ENCODE measurements at places on chromosomes 1 and 21. TPM values are rescaled to one million over a fixed set of nuclear protein-coding genes. Genes with fewer than 3 reads are reported as not detected.

Gene SMAP2
- 19.8 TPM for total RNA-seq

Gene ELAVL4
- 0.28 TPM for total RNA-seq

Gene SLC25A34
- 16.1 TPM for total RNA-seq

DNA sequence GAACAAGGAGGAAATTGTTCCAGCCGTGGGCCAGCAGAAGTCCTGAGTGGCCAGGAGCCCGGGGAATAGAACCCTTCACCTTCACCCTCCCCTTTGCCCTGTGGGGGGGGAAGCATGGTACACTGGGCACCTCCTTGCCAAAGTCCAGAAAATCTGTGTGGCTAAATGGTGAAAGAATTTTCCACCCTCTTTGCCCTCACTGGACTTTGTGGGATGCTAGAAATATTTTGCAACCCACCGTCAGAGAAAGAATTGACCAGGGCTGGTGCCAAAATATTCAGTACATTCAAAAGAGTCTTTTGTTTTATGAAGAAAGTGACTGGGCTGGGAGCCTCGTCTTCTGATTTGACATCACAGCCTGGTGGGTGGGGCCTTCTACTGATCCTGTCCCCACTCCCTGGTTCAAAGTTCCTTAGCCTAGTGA, 14.6 kb downstream of the NFASC start:
- H3K27me3 ChIP-seq = no peaks in the 10 kb centered on the region
- H3K27ac ChIP-seq = peak overlapping the region; percentile 4
- no peaks in the 10 kb centered on the region for H3K36me3 ChIP-seq

DNA sequence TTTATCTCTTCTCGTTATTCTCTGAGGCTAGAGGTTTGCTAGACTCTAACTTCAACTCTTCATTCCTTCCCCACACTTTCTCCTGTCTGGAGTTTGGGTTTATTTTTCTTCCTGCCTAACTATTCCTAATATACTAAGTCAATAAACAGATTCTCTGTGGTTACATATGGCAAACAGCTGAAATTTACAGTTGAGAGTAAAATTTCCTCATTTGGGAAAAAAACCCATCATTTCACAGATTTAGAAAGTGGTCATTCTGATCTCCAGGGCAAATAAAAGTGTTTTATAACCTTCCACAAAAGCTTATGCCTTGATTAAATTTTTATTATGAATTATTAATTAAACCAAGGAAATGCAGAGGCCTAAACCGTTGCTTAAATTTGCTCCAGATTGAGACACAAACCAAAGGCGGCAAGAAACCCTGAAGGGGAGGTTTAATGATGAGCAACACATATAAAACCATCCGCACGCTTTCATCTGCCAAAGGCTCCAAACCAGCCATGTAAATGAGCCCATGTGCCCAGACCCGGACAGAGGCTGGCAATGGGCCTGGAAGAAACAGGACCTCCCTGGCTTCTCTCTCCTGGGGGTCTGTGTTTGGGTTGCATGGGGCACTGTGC, 201.7 kb upstream of the LMO4 start:
- no peak overlapping the region for H3K27ac ChIP-seq
- no peaks in the 10 kb centered on the region for H3K27me3 ChIP-seq
- H3K36me3 ChIP-seq = no peaks in the 10 kb centered on the region
- H3K4me1 ChIP-seq = no peaks in the 10 kb centered on the region

- peak within 1 kb of the TSS; percentile 81 for H3K4me3 ChIP-seq
These were observed at the start of gene SLC2A1 for GRCh38 chr1:42958488-42959319. SLC2A1 (minus strand) TSS chr1:42958868; CDS start chr1:42958651, 217 bp downstream.

- DNase-seq = no peak
- H3K27ac ChIP-seq = no peak overlapping the region
- no peaks in the 10 kb centered on the region for H3K4me1 ChIP-seq
- no peaks in the 10 kb centered on the region for H3K27me3 ChIP-seq
- H3K4me3 ChIP-seq = no peak overlapping the region
These were observed 375.0 kb upstream of the CHRM3 start for GRCh38 chr1:239011382-239011781.
